Activated naive CD4-positive, alpha-beta T cell treated with anti-CD3 and anti-CD28 coated beads, Interleukin-2, amount 50 U/mL, for 16 hours (primary cell): ENCODE measurements at places on chromosomes 1 and 21.

DNA sequence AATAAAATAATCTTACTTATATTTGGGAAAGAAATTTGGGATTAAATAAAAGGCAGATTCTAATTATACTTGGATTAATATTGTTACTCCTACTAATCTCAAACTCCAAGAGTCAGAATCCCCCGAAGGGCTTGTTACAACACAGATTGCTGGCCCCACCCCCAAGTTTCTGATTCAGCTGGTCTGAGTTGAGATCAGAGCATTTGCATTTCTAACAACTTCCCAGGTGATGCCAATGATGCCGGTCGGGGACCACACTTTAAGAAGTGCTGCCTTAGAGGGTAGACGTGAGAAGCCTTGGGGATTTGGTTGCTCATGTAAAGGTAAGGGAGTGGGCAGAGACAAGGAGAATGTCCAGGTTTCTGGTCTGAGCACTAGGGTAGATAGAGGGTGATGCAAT, 47.2 kb downstream of the FMN2 start:
- DNase-seq, result no peak

GRCh38 chr1:51241119-51241518, 5.0 kb downstream of the RNF11 start:
- DNase-seq, result no peak

DNA sequence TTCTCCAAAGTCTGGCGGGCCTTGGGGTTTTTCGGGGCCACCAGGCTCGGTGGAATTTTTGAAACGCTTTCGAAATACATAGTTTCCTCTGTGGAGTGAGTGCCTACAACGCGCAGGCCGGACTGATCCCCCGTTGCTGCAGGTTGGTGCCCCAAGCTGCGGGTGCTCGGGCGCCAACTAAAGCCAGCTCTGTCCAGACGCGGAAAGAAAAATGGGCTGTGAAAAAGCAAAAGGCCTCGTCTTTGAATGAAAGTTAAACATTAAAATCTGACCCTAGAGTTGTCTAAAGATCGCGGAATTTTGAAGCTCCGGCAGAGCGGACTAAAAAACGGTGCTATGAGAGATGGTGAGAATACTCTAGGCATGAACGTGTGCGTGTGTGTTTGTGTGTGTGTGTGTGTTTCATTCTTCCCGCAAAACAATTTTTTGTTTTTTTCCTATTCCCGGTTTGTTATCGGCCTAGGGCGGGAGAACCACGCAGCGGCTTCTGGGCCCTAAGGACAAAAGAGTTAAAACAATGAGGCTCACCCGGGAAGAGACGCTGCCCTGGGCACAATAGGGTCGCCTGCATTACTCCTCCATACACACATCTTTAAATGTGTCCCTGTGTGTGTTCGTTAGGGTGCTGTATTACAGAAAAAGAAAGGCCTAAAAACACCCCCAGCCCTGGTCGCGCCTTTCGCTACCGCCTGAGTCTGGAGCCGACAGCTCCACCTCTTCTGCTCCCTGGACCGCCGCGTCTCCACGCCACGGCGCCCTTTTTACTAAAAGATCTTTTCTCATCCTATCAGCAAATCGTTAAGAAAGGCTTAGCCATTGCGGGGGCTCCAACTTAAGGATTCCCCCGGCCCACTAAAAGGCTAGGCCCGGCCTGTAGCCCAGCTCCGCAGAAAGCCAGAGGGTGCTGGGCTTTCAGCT, 3.2 kb downstream of the TBX15 start:
- DNase-seq, result no peak

DNA sequence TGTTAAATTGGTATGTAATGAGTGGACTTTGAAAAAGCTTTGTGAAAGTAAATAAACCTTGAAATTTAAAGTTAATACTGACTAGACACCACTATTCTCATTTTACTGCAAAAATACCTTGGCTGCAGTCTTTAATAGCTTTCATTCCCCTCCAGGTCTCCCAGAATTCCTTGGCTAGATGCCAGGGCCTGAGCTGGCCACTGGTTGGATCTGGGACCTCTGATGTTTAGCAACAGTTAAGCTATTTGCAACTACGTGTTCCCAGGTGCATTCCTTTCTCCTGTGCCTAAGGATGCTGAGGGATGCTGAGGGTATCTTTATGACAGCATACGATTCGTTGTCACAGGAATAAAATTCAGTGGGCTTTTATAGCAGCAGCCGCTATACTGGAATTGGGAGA, 938.7 kb downstream of the TTLL7 start:
- no peak for DNase-seq
